NCI-H1436 (cell line): ENCODE measurements at places on chromosomes 2 and 18.

DNA sequence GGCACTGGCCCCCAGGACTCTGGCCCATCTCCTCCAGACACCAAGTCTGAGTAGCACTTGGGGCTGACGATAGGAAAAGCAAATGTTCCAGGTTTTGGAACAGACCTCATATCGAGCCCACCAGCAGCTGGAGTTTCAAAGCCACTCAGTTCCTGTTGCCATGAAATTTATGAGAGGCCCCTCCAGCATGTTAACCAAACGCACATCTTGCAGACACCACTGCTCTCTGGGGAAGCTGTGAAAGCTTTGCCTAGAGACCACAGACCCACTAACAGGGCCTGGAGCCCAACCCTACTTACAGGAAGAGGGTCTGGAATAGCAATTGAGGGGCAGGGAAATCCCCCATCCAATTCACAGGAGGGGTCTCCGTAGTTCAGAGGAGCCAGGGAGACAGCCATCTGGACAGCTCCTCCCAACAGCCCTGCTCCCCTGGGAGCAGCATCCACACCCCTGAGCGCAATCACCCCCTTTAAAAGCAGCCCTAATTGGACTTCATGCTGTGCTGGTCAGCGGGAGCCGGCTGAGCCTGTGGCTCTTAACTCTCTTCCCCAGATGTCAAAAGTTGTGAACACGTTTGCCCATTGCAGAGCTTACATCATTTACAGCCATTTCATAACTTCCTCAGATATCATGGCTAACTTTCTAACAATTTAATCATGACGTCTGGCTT, 81.3 kb downstream of the TGFA start:
- no peak for DNase-seq

GRCh38 chr2:164522561-164522981, 98.7 kb downstream of the GRB14 start:
- DNase-seq, result no peak

GRCh38 chr2:122391726-122392125, 636.3 kb downstream of the TSN start:
- DNase-seq, result no peak

DNA sequence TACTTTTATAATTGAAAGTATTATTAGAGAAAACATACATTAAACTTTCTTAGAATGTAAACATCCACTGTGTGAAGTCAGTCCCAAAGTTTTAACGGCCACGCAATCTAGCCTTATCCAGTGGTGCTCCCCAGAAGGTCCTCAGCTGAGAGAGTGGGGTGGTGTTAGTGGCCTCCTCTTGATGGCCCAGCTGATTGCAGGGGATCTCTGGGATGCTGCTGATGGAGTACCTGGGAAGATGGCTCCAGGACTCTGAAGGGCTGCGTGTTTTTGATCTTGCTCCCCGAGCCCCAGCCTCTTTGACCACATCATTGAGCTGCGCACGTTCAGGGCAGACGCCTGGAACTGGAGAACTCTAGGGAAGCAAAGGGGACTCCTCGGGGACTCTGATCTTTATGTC, 181.4 kb downstream of the FAM210A start:
- DNase-seq, result no peak

DNA sequence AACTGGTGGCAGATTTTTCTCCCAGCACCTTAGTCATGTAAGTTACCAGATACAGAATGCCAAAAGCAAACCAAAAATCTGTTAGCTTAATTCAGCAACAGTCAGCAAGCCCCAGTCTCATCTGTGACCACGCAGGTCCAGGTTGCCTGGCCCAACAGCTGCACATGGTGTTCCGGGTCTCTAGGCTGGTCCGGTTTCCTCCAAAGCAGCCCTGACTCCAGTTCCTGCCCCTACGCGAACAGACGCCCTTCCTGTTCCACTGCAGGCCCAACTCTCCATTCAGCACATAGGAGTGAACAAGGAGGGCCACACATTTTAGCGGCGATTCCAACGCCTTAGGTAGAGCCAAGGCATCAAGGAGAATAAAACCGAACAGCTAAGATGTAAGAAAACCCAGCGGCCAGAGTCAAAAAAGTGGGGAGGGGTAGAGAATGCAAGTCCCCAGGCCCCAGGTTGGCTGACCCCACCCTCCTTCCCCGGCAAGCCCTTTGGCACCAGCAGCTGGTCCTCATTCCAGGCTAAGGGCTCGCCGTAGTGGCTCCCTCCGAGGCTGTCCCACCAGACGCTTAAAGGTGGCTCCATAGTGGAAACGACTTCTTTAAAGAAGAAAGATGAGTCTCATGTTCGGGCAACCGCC, 1.5 kb downstream of the STK25 start:
- DNase-seq, result no peak
